AG08396 (cell line): ENCODE measurements at places on chromosomes 6 and 20.

DNA sequence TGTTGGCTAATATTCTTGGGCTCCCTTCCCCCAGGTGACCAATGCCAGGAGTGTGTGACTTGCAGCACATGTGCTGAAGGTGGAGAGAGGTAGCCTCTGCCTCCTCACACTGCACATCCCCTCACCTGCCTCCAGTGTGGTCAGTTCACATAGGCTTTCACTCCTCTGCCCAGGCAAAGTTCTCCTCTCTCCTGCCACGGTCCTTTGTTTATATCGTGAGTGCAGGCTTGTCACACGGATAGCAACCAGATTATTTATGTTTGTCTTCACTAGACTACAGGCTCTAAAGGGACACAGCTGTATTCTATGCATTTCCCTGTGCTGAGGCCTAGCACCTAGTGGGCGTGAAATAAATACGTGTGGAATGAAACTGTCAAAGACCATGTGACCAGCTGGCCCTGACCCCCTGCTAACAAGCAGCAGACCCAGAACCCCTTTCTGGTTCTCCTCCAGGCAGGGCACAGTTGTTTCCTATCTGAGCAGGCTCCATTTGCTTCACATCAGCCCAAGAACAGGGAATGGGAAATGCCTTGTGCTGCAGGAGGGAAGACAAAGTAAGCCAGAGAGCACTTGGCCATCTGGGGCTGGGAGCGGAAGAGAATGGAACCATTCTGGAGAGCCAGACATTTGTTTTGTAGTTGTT lies 42.3 kb downstream of the UNC5CL start:
- DNase-seq, result peak; percentile 10

- DNase-seq, result no peak
Measured at GRCh38 chr6:35678021-35678654, 10.6 kb downstream of the FKBP5 start.

DNA sequence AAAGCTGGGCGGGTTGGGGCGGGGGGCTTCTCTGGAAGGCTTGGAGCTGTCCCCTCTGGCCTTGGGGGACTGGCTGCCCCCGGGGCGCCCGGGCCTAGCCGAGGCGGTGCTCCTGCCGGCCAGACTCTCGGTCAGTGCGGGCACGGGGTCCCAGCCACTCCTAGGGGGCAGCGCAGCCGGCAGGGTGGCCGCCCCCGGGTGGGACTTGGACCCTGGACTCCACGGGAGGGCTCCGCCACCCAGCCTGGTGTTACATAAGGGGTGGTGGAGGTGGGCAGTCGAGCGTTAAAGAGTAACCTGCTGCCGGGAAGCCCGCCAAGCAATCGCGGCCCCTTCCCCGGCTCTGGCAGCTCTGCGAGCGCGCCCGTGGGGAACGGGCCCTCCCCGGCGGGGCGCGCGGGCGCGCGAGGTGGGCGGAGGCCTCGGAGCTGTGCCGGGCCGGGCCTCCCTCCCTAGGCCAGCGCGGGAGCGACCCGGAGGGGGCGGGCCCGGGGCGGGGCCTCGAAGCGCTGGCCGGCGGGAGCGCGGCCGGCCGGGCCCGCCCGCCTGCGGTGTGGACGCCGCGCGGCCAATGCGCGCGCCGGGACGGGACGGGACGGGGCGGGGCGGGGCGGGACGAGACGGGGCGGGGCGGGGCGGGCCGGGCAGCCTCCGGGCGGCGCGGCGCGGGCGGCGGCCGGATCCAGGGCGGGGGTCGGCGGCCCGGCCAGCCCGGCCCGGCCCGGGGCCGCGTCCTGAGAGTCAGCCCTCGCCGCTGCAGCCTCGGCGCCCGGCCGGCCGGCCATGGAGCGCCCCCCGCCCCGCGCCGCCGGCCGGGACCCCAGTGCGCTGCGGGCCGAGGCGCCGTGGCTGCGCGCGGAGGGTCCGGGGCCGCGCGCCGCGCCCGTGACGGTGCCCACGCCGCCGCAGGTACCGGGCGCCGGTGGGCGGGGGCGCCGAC lies at the start of gene SLC2A4RG:
Gene SLC2A4RG (plus strand): TSS at position 647 of the 940 bp plus-strand sequence. CDS start 137 bp downstream, at position 784.
- peak; percentile 99 for DNase-seq

DNA sequence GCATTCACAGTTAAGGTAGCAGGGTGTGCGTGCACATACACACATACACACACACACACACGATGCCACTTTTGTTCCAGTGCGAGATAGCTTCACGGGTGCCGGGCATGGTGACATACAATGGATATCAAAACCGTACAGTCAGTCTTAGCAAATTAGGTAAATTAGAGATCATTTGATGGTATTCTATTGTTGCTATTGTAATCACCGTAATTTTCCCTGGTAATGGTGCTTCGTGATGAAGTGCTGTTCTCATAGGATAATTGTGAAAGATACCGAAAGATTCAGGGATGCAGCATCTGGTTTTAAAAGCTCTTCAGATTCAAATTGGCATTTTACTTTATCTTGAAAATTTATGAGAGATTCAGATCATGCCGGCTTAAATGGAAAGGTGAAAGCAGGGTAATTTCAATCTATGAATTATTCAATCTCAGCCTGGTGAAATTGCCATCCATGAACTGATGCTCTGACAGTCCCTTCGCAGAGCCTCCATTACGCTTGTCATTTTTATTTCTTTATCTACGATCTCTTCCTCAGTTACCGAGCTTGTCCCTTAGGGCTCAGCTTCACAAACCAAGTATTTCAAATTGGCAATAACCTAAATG lies 71.3 kb upstream of the SOX4 start:
- no peak for DNase-seq

DNA sequence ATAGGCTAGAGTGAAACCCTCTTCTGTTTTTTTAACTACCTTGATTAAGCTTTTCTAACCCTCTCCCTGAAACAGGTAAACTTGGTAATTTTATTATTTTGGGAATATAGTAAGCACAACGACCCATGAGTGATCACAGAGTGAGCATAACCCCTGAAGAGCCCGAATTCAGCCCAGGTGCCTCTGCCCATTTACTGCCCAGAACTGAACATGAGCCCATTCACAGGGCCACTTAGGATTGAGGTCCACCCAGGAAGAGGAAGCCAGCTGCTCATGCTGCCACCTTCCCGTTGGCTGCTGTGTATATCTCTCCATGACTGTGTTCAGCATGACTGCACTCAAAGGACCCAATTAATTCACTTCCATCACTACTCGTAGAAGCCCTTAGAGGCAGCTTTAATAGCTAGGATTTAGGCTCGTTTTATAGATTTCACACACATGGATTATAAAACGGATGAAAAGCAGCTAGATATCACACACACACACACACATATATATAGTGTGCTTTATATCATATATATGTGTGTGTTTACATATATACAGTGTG lies 8.3 kb upstream of the PDE10A start:
- DNase-seq, result no peak

- no peak for DNase-seq
Measured at GRCh38 chr20:32006841-32007786, 3.1 kb upstream of the CCM2L start.

- DNase-seq, result no peak
Measured at GRCh38 chr6:43729537-43729936, 40.5 kb upstream of the VEGFA start.

- DNase-seq, result no peak
Measured at GRCh38 chr20:50731930-50732690, 730 bp downstream of the PARD6B start.

GRCh38 chr6:13048113-13048512 lies 280.2 kb downstream of the TBC1D7 start:
- DNase-seq, result no peak

DNA sequence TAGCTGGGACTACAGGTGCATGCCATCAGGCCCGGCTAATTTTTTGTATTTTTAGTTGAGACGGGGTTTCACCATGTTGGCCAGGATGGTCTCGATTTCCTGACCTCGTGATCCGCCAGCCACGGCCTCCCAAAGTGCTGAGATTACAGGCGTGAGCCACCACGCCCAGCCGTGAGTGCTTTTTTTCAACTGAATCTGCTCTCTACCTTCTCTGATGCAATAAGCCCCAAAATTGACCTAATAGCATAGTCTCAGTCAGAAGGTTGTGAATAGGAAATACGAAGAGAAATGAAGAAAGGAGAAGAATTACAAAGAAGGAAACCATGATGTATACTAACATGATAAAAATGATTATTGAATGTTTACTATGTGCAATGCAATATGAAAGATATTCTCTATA lies 33.2 kb downstream of the BEND6 start:
- DNase-seq, result no peak

- no peak for DNase-seq
Measured at GRCh38 chr6:47144306-47144705, 102.2 kb upstream of the ADGRF1 start.

DNA sequence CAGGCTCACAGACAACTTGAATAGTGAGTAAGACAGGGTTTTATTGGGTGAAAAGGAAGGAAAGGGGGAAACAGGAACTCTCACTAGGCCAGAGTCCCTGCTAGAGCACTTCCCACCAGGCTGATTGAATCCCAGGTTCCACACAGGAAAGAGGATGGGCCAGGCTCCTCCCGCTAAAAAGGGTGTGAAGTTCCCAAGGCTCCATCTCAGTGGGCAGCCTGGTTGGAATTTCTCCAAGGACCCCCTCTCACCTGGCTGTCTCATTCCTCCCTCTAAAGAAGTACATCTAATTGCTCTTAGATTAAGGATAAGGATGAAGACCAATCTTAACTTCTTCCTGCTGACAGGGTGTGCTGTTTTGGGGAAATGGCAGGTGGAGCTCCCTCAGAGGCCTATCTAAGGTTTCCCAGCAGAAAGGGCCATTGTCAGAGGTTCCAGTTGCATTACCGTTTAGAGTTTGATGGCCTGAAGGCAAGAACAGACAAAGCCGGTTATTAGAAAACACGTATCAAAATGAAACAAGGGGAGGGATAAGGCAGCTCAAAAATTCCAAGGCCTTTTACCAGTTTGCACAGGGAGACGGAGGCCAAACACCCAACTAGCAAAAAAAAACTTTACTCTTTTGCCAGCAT lies 21.5 kb downstream of the COL19A1 start:
- no peak for DNase-seq

GRCh38 chr6:119800526-119800925 lies 451.0 kb upstream of the MAN1A1 start:
- DNase-seq, result no peak

DNA sequence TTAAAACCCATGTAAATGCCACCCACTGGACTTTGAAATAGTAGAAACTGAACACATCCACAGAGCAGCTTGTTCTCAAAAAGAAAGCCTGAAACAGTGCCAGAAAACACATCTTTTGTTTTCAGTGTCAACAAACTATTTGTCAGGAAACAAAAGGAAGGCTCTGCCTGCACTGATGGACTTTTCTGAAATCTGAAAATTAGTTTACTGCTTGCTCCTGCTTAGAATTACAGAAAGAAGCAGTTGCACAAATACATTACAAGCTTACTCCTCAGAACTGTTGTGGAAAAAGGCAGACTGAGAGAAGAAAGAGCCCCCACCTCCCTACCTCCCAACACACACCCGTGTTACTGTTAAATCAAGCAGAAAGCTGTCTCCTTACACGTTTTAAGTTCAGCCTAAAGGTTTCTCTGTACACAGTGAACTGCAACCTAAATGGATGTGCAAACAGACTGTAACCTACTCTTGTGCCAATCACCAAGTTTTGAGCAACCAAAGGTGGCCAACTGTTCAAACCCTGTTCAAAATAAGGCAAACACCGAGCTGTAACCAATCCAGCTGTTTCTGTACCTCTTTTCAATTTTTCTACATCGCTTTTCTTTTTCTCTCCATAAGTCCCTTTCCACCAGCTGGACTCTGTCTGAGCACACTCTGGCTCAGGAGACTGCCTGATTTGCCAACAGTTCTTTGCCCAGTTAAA lies 43.7 kb downstream of the FRK start:
- peak; percentile 11 for DNase-seq

DNA sequence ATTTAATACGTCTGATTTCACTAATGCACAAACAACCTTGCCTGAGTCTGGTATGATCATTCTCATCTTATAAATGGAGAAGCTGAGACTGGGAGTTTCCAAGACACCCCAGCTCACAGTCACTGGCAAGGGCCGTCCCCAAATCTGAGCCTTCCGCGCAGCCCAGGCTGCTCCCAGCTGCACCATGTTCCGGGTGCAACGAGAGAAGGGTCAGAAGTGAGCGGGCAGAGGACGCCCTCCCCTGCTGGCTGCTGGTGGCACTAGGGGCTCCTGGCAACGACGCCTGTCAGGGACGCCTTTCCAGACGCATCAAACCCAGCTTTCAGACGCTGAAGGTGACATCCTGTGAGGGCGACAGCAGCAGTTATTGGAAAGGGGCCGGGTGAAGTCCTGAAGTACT lies 115.3 kb upstream of the PROKR2 start:
- no peak for DNase-seq

- DNase-seq, result peak; percentile 67
Measured at GRCh38 chr6:108651340-108652227, 90.9 kb downstream of the FOXO3 start.

DNA sequence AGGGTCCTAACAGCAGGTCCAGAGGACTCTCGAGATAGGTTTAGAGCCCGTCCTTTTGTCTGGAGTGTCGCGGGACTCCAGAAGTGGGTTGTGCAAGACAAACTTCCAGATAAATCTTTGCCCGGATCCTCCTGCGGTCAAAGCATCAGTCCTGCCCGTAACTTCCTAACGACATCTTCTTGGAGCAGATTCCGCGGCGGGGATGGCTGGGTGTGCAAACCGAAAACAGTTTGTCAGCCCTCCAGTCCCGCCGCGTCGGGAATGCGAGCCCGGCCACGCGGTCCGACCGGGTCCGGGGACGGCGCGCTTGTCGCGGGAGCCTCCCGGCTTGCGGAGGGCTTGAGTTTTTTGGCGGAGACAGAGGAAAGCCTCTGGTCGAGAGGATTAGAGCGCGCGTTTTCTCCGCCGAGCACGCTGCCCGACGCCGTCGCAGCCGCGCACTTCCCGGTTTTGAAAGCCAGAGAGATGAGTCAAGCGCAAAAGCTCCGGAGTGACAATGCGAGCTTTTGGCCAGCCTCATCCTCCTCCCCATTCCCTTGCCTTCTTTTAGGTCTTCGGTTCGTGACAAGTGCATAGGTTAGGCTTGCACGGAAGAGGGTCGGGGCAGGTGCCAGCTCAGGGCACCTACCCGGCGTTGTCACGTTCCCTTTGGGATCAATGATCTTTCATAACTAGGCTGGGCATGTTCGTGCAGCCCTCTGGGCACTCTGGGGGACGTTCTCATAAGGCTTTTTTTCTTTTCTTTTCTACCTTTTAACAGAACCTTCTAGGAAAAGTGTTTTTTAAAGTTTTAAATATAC lies 91.3 kb upstream of the PRDM1 start:
- DNase-seq, result peak; percentile 81

- DNase-seq, result peak; percentile 40
Measured at GRCh38 chr6:16184129-16184528, 54.3 kb upstream of the GMPR start.
